ENCODE measurements at places on chromosomes 5 and 9. TPM values are rescaled to one million over a fixed set of nuclear protein-coding genes. Genes with fewer than 3 reads are reported as not detected.

DNA sequence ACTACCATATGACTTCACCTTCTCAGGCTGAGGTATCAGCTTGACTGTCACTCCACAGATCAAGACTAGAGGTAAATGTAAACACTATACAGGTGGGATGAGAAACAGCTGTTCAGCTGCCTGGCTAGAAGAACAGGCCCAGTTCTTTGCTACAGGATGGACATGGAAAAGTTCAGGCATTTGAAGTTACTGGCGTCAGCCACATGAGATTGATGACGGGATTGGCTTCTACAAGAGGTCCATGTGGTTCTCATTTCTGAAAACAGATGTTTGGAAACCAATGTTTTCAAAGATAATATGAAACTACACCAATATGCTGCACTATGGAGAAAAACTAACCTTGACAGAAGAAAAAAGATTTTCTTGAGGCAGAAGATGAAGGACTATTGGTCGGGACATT lies 324.1 kb downstream of the CDH10 start:
- H3K36me3 ChIP-seq = no peaks in the 10 kb centered on the region
- H3K27ac ChIP-seq = no peak overlapping the region

DNA sequence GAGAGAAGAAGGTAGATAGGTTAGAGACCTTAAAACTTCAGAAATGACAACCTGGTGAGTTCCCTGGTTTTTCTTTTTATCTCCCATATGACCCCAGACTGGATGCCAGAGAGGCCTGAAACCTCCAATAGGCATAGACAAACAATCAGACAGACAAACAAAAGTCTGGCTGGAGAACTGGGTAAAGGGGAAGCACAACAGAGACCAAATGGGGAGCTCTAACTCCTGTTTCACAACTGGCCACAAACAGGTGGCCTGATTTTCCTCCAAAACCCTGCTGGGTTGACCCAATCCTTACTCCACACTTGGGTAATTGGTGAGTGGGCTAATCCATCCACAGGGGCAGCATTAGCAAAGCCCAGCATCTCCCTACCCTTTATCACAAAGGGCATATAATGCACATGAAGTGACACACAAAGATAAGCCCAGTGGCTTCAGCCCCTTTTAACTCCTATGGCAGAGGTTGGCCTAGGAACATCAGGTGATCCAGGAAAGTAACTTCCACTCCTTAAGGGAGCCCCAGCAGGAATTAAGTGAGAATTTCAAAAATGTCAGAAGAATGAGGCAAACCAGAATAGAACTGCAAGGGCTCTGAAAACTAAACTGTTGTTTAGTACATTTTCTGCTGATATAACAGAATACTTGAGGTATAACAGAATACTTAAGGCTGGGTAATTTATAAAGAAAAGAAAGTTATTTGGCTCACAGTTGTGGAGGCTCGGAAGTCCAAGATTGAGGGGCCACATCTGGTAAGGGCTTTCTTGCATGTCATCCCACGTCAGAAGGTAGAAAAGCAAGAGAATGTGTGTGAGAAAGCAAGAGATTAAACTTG lies 60.9 kb upstream of the ROR2 start:
- no peak for DNase-seq
- no peaks in the 10 kb centered on the region for H3K36me3 ChIP-seq
- peaks cover 7% of the 10 kb centered on the region for H3K4me1 ChIP-seq
- H3K27ac ChIP-seq = no peak overlapping the region

- no peaks in the 10 kb centered on the region for H3K27me3 ChIP-seq
- H3K27ac ChIP-seq = no peak overlapping the region
- no peak overlapping the region for H3K4me3 ChIP-seq
- no peaks in the 10 kb centered on the region for H3K36me3 ChIP-seq
- no peaks in the 10 kb centered on the region for H3K4me1 ChIP-seq
These were observed 56.6 kb downstream of the ELAVL2 start for GRCh38 chr9:23769307-23769935.

DNA sequence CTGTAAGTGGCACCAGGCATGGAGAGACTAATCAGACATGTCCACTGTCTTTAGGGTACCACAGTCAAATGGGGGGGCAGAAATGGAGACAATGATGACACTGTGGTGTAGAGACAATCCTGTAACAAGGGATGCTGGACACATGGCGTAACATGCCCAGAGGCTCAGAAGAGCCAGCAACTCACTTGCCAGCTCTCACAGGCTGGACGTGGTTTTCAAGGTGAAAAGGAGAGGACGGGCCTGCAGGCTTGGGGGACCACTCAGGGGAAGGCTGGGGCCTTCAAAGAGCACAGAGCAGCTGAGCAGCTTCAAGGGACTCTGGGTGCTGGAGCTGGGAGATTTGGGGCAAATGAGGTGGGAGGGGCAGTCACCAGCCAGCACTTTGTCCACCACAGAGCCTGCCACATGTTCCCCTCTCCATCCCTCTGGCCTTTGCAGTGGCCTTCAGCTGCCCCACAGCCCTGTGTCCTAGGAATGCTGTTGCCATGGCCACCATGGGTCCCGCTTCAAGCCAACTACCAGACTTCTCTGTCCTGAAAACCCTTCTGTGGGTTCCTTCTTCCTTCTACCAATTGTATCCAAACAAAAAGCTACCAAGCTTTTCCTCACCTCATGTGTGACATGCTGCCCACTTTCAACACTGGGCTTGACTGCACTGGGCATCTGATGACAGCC lies 140.4 kb downstream of the GABBR2 start:
- H3K27ac ChIP-seq = no peak overlapping the region
- no peaks in the 10 kb centered on the region for H3K36me3 ChIP-seq
- H3K4me3 ChIP-seq = no peak overlapping the region
- no peak for DNase-seq
- H3K4me1 ChIP-seq = no peaks in the 10 kb centered on the region
- no peaks in the 10 kb centered on the region for H3K27me3 ChIP-seq

DNA sequence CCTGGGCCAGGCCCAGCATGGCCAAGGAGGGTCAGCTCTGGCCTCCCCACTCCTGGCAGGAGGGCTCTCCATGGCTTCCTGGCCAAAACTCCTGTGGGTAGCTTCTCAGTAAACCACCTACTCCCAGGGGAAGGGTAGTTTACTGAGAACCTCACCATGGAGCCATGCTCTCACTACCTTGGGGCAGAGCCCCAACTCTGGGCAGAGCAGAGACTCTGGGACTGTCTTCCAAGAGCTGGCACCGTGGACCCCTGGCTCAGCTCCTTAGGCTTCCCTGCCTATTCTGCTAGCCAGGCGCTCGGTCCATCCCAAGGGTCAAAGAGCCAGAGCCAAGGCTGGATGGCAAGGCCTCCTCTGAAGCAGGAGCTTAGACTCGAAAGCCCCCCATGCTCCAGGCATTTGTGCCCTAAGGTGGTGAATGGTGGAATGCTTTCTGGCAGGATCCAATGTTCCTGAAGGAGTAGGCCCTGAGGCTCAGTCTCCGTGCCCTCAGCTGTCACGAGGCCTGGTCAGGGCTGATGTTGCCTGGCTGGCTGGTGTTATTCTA lies 19.6 kb downstream of the TCF7 start:
- DNase-seq = no peak
- H3K36me3 ChIP-seq = no peaks in the 10 kb centered on the region
- no peak overlapping the region for H3K4me3 ChIP-seq
- H3K4me1 ChIP-seq = peaks cover 22% of the 10 kb centered on the region

- H3K36me3 ChIP-seq = no peaks in the 10 kb centered on the region
- peak overlapping the region; percentile 60 for H3K4me3 ChIP-seq
- peaks cover 72% of the 10 kb centered on the region for H3K27me3 ChIP-seq
These were observed 2.1 kb downstream of the EDIL3 start for GRCh38 chr5:84382363-84383295.

- no peaks in the 10 kb centered on the region for H3K27me3 ChIP-seq
- no peaks in the 10 kb centered on the region for H3K36me3 ChIP-seq
- no peak for DNase-seq
- H3K27ac ChIP-seq = no peak overlapping the region
- H3K4me3 ChIP-seq = no peak overlapping the region
These were observed 269.8 kb downstream of the ASTN2 start for GRCh38 chr9:117145081-117145480.

DNA sequence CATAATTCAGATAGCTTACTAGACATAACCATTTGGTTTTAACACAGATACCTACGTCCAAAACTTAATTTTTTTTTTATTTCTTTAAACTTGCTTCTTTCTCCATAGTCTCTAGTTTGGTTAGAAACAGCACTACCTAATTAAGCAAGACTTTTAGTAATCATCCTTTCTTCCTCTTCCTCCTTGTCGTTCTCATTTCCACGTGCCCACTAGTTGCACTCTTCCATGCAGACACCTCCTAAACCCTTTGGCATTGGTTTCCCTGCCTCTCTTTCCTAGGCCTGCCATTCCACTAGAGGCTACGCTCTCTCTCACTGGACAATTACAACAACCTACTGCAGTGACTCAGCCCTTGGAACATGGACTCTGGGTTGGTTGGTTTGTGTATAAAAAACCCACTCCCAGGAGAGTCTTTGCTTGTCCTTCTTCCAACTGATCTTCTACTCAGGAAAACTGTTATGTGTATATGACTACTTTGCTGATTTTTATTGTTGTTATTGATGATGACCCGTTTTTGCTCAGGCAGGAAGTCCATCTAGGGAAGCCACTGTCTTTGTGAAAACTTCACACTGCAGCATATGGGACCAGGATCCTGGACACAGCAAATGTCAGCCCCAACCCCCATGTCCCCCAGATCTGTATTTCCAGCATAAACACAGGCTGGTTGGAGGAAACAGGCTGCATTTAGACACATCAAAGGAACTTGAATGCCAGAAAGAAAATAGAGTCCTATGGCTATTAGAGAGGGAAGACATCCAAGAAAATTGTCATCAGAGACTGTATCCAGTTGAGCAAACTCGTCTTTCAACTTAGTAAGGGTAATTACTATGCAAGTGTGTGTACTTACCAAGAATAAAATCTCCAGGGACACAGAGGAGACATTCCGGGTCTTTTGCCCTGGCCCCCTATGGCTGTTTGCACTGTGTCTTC lies 503.2 kb downstream of the GADD45G start:
- no peak overlapping the region for H3K4me3 ChIP-seq
- H3K4me1 ChIP-seq = peaks cover 22% of the 10 kb centered on the region
- no peak for DNase-seq
- H3K27ac ChIP-seq = peak overlapping the region; percentile 46
- H3K36me3 ChIP-seq = no peaks in the 10 kb centered on the region

GRCh38 chr9:78856144-78856543 lies 559.2 kb downstream of the PSAT1 start:
- no peak for DNase-seq
- H3K27ac ChIP-seq = no peak overlapping the region
- H3K27me3 ChIP-seq = no peaks in the 10 kb centered on the region

- H3K36me3 ChIP-seq = no peaks in the 10 kb centered on the region
- DNase-seq = peak; percentile 14
- no peak overlapping the region for H3K4me3 ChIP-seq
These were observed 77.5 kb upstream of the UNC5A start for GRCh38 chr5:176732736-176733405.

NOXA1 gene
- total RNA-seq = 8.7 TPM

CCL28 gene
- 5.3 TPM for total RNA-seq

CEMIP2 gene
- total RNA-seq = 93.5 TPM

PPP3R2 gene
- not detected for total RNA-seq

CTSL gene
- 565 TPM for total RNA-seq

POU4F3 gene
- not detected for total RNA-seq
